ENCODE measurements at places on chromosomes 2 and 18.

- DNase-seq = no peak
These were observed 71.0 kb downstream of the HS1BP3 start for GRCh38 chr2:20579866-20580265.

DNA sequence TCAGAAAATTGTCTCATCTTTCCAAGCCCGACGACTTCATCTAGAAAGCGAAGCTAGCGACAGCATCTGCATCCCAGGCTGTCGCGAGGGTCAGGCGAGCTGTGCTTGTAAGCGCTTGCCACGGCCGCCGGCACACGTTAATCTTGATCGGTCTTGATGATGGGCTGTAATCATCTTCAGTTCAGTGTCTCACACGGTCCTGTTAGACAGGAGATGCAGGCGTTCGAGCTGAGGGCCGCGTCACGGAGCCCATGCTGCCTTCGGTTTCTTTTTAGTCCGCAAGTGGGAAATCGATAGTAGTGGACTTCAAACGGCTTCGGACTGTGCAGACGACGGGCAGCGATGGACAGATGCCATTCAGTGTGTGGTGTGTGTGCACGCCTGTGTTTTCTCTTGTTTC lies 43.6 kb downstream of the ADI1 start:
- no peak for DNase-seq

GRCh38 chr2:221109552-221109951 lies 462.6 kb downstream of the EPHA4 start:
- no peak for DNase-seq

- no peak for DNase-seq
These were observed 247.9 kb downstream of the IRS1 start for GRCh38 chr2:226551522-226552250.

- no peak for DNase-seq
These were observed 62.8 kb upstream of the NCK2 start for GRCh38 chr2:105681927-105682326.

GRCh38 chr2:26562811-26563645 lies 78.1 kb downstream of the CIB4 start:
- no peak for DNase-seq

- DNase-seq = no peak
These were observed 467 bp downstream of the PUM2 start for GRCh38 chr2:20350041-20350712.

GRCh38 chr2:113282747-113283533 lies 4.2 kb upstream of the PAX8 start:
- DNase-seq = no peak

All from NCI-H1436 treated with DMSO at 0.1 percent for 48 hours (cell line).